ENCODE measurements at places on chromosomes 3 and 15.

- DNase-seq = no peak
Measured at GRCh38 chr3:94961423-94962100, 898.7 kb downstream of the NSUN3 start.

GRCh38 chr3:195829897-195830254, 18.1 kb upstream of the MUC4 start:
- DNase-seq = no peak

GRCh38 chr3:58502872-58503271, 11.0 kb downstream of the KCTD6 start:
- no peak for DNase-seq

DNA sequence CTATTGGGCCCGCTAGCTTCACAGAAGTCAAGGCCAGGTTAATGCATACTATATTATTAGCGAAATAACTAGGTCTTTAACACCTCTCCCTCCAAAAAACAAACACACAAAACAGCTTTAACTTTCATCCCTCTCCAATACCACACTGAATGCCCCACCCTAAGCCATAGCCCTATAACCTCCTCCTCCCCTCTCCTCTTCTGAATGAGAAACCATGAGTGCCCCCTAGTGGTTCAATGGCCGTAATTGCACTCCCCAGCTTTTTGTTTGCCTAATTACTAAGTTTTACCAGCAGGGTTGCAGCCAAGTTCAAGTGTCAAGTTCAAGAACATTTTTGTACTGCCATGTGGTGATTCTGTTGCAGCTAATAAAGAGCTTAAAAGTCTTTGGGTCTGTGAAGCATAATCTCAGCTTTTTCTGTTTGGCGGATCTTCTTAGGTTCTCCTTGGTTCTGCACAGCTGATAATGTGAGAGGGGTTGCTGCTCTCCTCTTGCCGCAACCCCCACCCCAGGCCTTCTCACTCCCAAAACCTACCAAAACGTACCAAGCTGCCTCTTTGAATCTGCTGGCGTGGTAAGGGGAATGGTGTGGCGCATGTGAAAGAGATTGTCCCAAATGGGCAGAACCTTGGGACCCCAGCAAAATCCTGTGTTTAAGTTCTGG, 57.9 kb downstream of the RPL22L1 start:
- peak; percentile 19 for DNase-seq

Data from GF-D8 (cell line).